DMS53 (cell line): ENCODE measurements at places on chromosomes 13 and 19.

DNA sequence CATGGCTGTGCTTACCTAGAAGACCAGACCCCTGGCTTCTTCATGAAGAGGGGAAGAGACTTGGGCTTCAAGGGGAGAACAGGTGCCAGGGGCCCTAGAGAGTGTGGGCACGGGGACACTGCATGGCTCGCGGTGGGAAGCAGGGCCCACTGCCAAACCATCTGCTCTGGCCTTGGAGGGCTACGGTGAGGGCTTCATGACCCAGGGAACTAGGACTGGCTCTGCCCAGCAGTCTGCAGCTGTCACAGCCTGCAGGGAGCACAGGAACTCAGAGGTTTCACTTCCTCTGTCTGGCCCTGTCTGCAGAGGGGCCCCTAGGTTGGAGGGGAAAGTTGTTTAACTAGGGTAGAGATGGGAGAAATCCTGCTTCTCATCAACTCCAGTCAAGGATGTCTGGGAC, 4.3 kb downstream of the ERCC1 start:
- DNase-seq, result no peak

- DNase-seq, result no peak
Observed at GRCh38 chr19:3979674-3980352, 5.5 kb downstream of the EEF2 start.

DNA sequence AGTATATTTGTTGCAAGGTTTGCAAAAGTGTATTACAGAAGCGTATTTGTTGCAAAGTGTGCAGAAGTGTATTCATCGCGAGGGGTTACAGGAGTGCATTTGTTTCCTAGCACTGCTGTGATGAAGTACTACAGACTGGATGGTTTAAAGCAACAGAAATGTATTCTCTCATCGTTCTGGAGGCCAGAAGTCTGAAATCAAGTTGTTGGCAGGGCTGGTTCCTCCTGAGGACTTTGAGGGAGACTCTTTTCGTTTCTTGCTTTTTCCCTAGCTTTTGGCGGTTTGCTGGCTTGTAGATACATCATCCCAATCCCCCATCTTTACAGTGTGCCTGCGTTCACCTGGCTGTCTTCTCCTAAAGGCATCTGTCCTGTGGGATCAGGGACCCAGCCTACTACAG, 127.9 kb upstream of the USP29 start:
- no peak for DNase-seq

DNA sequence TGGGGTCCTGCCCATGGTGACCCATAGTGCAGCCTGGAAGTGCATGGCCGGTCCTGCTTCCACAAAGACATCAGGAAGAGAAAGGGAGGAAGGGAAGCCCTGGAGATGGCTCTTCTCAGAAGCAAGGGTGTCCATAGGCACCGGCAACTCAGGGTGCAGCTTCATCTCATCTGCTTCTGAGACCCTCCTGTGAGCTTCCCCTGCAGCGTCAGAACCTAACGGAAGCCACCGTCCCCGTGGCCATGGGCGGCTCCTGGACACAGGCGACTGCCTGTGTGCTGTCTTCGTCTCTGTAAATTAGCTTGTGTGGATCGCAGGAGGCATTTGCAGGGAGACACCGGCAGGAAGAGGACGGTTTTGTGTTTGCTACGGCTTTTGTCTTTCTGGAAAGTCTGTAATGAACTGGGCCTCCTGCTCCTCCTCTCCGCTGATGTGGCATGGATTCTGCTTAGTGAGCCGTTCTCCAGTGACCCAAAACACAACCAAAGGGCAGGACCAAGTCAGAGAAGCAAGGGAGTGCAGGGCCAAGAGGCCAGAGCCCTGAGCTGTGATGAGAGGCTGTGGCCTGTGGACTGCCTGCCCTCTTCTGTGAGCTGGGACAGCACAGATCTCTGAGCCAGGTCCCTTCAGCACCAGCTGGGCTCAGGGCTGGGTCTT, 2.5 kb downstream of the ATP4B start:
- no peak for DNase-seq

GRCh38 chr19:49421878-49422202, 1.4 kb downstream of the PTH2 start:
- no peak for DNase-seq

- DNase-seq, result no peak
Observed at GRCh38 chr19:35287713-35288112, 4.2 kb upstream of the MAG start.

DNA sequence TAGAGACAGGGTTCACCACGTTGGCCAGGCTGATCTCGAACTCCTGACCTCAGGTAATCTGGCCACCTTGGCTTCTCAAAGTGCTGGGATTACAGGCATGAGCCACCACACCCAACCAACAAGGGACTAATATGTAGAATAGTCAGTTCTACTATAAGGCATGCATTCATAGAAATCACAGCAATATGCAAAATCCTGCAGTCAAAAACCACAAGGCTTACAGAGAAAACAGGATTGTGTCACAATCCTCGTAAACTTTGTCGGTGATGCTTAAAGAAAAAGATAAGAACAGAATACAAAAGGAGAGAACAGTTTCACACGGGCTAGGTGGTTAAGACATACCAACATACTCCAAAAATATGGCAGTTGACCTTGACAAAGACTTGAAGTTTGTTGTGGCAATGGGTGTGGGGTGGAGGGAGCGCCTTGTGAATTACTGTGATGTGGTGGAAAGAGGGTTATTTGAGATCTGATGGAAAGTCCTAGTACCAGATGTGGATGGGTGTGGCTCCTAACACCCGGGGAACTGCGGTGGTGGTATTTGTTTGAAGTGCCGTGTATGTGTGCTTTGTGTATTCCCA, 12.4 kb downstream of the NOSIP start:
- DNase-seq, result no peak

DNA sequence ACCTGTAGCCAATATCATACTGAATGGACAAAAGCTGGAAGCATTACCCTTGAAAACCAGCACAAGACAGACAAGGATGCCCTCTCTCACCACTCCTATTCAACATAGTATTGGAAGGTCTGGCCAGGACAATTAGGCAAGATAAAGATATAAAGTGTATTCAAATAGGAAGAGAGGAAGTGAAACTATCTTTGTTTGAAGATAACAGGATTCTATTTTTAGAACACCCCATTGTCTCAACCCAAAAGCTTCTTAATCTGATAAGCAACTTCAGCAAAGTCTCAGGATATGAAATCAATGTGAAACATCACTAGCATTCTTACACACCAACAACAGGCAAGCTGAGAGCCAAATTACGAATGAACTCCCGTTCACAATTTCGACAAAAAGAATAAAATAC, 17.8 kb upstream of the CCNA1 start:
- no peak for DNase-seq

GRCh38 chr13:77325371-77325980, 1.4 kb downstream of the MYCBP2 start:
- peak; percentile 11 for DNase-seq

GRCh38 chr13:27474751-27475268, 24.4 kb upstream of the MTIF3 start:
- no peak for DNase-seq

DNA sequence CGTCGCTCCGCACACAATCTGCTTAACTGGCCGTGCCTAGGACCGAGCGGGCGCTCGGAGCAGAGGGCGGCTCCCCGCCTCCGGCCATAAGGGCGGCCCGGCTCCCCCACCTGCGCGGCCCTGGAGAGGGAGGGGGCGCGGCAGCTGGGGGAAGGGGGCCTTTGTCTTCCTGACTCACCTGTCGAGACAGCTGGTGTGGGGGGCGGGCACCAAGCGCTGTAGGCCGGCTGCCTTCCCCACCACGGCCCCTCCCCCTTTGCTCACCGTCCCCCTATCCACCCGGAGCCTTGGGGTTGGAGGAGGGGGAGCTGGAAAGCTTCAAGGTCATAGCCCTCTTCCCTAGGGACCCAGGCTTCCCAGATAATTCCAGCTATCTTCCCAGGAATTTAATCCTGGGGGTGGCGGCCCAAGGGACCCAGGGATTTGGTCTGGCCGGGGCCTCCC, 1.2 kb downstream of the VASP start:
- DNase-seq, result peak; percentile 84

DNA sequence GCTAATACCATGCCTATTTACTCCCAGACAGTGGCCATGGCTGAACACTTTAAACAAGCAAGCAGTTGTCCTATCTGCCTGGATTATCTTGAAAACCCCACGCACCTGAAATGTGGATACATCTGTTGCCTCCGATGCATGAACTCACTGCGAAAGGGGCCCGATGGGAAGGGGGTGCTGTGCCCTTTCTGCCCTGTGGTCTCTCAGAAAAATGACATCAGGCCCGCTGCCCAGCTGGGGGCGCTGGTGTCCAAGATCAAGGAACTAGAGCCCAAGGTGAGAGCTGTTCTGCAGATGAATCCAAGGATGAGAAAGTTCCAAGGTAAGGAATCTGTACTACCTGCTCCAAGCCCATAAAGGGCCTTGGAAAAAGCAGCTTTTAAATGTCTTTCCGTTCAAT, 8.6 kb downstream of the RFPL4AL1 start:
- DNase-seq, result peak; percentile 6

GRCh38 chr13:32542221-32542620, 3.6 kb upstream of the N4BP2L2 start:
- DNase-seq, result no peak

DNA sequence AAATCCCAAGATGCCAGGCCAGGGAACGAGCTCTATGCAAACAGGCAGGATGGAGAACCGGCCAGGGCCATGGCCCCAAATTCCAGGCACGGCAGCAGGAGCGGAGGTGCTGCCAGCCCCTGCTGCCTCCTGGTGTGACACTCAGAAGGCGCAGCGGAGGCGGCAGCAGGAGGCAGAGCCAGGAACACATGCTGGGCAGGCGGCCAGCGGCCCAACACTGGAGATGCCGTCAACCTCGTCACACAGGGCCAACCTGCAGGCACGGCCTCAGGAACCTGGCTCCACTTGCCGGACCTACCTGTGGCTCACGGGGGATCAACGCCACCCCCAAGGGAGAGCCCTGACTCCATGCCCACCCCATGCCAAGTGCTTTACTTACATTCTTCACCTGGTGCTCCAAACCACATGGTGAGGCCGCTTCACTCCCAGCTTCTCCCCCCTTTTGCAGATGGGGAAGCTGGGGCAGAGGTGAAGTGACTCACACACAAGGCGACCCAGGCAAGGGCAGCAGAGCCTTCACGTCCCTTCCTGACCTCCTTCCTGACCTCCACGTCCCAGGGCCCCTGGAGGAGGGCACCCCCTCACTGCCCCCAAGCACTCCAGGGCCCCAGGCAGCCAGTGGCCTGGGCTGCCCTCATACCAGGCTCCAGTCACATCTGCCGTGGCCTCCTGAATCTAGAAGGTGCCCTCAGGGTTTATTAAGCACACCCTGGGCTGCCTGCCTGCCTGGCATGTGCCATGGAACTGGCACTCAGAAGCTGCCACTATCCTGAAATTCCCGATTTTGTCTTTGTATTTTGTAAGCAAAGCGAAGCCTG, 43.5 kb downstream of the GGACT start:
- DNase-seq, result no peak

DNA sequence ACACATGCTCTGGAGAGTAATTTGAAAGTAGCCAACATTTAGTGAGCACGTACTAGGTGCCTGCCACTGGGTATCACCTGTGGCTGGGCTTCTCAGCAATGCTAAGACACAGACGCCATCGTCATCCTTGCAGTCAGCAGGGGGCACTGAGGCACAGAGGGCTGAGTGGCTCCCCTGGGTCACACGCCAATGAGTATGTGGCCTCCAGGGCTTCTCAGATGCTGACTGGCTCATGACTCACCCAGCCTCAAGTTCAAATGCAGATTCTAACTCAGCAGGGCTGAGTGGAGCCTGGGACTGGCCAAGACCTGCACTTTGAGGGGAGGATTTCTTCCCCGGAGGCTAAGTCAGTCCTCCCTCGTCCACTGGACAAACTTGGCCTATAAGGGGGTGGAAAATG, 115.1 kb upstream of the CACNA1A start:
- peak; percentile 29 for DNase-seq

DNA sequence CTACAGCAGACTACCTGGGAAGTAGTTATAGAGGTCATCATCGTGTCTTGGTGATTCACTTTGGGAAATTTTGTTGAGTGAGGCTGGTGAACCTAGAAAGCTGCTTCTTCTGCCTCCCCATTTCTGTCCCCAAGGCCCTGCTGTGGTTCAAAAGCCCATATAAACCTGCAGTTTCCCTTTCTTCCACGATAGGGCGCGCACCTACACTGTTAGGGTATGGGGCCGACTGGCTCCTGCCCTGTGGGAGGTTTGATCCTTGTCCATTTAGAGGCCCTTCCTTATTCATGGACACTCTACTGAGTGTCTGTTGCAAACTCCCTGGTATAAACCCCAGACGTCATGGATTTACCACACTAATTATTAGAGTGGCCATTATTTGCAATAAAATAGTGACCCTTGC, 191.8 kb downstream of the GGACT start:
- no peak for DNase-seq

- DNase-seq, result peak; percentile 76
Observed at GRCh38 chr19:46718157-46718933, 1.4 kb upstream of the PRKD2 start.

- DNase-seq, result no peak
Observed at GRCh38 chr13:35292329-35292728, 184.2 kb downstream of the MAB21L1 start.

DNA sequence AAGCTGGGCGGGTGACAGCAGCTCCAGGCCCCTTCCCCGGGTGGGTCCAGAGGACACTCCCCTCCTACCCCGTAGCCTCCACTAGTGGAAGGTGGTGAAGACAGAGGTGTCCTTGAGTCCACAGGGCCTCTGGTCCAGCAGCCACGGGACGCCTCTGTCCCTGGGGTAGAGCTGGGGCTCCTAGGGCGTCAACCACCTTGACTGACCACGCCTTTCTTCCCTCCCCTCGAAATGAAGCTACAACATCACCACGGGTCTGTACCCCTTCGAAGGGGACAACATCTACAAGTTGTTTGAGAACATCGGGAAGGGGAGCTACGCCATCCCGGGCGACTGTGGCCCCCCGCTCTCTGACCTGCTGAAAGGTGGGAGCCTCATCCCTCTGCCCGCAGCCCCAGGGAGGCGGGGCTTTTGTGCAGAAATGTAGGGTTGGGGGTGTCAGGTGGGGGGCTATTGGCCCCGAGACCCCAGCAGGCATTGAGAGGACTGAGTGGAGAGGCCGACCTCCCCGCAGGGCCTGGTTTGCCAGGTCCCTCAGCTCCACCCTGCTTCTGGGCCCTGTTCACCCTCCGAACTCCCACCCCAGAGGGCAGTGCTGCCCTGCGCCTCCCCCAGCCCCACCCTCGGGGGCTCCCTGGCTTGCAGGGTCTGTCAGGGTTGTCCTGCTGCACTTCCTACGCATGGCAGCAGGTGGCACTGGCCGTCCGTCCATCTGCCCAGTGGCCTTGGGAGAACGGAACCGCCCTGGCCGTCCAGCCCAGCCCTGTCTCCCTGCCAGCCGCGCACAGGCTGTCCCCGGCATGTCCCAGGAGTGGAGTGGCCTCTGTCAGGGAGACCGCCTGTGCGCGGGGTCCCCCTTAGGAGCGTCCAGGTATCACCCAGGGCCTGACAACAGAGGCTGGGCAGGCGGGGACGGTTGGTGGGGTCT, 15.7 kb downstream of the STK11 start:
- peak; percentile 61 for DNase-seq

DNA sequence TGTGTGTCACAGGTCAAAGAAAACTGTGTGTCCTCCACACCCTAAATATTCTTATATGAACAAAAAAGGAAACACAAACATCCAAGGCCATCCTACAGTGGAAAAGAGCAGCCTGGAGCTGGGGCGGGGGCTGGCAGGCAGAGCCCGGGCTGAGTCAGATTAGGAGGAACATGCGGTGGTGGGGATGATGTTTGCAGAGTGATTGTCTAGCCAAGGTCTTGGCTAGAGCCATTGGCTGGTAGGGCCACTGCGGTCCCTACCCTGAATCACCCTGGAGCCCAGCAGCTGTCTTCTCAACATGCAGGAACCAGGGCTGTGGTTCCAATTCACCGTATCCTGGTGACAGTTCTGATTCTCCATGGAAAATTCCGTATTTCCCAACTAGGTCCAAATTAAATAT, 439.5 kb downstream of the FGF9 start:
- no peak for DNase-seq
